ENCODE measurements at places on chromosomes 5 and 9.

DNA sequence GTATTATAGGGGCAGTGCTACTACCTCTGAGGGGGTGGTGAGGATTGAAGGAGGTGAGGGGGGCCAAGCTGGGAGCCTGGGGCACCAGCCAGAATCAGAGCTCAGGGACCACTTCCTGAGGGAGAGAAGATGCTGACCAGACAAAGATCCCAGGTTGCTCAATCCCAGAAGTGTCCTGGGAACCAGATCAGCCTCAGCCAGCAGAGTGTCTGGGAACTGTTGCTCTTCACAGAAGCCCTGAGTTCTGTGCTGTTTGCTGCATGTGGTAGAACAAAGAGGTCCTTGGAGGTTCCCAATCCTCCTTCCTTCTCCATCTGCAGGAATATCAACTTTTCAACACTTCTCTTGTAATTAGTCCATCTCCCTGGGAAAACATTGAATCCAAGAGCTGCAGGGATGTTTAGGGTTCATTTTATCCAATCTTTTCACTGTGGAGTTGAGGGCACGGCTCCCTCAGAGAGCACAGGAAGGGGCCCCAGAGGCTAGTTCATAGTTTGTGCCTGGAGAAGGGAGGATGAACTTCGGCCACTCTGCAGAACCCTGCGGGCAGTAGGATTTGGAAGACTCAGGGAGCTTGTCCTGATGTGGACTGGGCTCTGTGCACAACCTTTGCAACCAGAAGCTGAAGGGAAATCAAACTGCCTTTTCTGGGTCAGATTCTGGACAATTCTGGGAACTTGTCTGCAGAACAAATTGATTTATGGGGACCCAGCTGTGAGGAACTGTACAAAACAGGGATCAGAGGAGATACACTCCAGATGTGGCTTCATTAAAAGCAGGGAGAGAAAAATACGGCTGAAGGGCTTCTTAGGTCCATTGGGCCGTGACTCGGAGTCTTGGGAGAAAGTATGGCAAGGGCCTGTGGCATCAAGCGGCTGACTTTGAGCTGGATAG, 57.1 kb downstream of the GALNT12 start:
- no peak for DNase-seq

GRCh38 chr9:105098370-105098769, 146.1 kb upstream of the SLC44A1 start:
- no peak for DNase-seq

DNA sequence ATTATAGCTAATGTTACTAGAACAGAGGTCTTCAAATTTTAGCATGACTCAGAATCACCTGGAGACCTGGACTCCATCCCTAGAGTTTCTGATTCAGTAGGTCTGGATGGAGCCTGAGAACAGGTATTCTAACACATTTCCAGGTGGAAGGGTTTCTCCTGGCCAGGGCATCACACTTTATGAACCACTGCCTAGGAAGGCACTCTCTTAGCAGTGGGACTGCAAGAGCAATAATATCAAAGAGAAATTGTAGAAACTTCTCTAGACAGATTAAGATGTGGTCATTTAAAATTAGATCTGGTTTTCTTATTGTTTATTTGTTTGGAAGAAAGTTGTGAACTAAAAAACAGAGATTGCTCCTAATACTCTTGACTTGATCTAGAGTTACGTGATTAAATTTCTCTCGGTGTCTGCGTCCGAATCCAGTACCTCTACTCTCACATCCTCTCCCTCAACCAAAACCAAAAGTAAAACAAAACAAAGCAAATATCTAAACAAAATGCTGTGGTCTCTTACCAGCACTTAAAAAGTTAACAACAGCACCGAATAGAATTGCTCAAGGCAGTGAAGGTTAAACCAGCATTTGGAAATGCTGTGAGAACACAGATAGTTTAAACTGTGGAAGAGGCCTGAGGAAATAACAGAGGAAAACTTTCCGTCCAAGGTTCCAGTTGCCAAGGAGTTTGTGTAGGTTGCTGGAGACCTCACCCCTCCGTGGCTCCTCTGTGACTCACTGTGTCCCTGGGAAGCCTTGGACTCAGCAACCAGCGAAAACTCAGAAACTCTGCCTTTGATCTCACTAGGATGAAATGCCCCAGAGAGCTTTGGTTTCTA, 193.4 kb downstream of the ARRDC3 start:
- DNase-seq = no peak

GRCh38 chr9:73689051-73689870, 537.6 kb downstream of the ANXA1 start:
- no peak for DNase-seq

DNA sequence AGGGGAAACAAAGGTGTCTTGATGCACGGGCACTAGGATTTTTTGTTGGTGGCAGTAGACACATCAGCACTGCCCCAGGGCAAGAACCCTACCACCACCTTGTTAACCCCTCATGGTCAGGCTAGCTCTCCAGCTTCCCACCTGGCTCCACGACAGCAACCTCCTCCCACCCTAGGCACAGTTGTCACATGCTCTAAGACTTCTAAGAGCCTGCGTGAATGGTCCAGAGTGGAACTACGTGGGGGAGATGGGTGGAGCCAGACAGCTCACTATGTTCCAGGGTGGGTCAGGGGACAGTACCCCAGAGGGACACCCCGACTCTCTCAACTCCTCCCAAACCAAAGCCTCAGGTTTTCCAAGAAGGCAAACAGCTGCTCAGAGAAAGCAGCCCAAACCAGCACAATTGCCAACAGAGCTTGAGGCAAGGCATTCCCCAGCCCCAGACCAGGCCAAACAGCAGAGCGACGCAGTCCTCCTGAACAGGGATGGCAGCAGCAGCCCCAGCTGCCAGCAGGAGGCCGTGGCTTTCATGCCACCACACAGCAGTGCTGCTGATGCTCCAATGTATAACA, 78.0 kb downstream of the NRG2 start:
- no peak for DNase-seq

DNA sequence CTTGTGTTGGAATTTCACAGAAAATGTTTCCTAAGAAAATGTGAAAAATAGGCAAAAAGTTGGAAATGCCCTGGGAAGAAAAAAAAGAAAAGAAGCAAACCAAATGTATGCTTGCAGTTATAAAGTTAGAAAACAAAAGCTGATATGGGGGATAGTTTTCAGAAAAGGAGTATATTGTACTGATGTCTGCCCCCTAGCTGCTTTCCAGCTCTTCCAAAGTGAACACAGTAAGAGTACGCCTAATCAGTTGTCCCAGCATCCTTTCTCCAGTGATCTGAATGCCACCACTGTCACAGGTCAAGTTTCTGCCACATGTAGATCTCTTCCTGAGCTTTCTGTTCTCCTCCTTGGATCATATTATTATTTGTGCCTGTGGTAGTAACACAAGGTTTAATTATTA, 5.8 kb downstream of the TYRP1 start:
- DNase-seq = no peak

DNA sequence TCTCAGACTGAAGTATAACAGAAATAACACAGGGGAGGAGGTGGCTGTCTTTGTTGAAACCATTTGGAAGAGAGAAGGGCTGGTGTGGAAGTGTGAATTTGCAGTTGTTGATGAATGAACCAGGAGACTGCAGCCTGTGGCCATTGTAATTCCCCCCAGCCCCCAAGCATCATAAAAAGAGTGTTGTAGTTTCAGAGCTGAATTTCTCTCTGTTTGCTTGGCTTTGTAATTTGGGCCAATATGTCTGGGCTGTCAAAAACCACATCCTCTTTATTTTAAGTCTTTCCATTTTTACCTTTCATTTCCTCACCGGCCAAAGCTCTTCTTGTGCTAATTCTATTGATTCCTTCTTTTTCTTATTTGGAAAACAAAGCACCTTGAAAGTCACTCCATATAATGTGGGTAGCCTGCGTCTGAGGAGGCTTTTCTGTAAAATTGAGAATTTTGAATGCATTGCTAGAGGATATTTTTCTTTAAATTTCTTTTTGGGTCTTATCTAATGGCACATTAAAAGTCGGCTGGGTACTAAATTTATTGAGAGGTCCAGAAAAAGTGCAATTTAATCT, 383.3 kb downstream of the OSTF1 start:
- DNase-seq = no peak

DNA sequence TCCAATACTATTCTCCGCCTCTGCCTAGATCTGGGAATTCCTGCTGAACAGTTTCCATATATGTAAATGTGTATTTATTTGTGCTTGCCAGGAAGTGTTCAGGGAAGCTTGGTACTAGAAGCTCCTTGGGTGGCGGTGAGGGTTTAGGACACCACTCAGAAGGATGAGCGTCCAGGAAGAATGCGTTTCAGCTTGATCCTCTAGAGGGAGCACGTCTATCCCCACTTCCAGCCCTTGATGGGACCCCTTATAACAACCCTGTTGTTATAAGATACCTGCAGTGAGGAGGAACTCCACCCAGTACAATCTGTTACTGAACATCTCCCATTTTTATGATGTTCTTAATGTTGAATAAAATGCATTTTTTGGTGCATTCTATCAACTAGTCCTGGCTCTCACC, 88.9 kb downstream of the CYFIP2 start:
- no peak for DNase-seq

DNA sequence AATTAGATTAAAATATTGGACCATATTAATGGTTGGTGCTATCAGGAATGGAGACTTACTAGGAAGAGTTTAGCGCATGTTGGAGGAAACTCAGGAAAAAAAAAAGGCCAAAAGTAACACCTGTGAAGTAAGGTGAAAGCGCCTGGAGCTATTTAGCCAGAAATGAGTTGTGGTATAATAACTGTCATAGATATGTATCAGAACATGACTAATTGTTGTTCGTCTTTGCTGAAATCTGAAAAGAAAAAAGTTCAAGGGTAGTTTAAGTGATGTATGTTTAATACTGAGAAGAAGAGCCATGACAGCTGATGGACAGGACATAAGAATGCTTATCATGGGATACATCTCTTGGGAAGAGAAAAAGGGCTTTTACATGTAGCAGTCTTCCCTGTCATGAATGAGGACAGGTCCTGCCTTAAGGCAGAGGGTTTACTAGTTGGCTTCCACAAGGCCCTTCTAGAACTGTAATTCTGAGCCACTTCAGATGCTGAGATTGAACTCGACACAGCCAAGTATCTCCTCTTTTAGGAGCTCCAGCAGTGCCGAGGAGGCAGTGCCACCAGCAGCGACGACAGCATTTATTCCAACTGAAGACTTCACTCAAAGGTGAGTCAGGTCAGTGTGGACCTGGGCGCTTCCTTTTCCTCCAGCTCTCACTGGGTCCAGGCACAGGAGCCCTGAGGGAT, 940 bp upstream of the CAMK4 start:
- no peak for DNase-seq

DNA sequence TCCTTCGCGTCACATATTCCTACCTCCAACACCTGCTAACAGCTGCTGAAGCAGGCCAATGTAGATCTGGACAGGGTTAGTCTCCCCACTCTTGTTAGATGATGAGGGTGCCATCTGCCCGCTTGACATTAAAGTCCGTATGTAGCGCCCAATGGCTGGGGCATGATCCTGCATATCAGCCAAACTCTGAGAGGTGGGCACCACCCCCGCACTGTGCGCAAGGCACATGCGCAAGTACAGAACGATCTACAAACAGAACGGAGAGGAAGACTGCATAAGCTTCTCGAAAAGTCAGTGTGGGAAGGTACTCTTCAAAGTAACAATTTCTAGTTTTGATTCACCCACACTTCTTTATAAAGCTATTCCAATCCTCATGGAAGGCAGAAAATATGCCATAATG, 69.8 kb downstream of the ECPAS start:
- DNase-seq = no peak

GRCh38 chr5:133116601-133117000, 64.8 kb downstream of the HSPA4 start:
- DNase-seq = peak; percentile 25

GRCh38 chr5:134547579-134547978, 22.1 kb downstream of the JADE2 start:
- no peak for DNase-seq

- no peak for DNase-seq
Observed at GRCh38 chr5:153490118-153491037, at the start of gene GRIA1. TSS of gene GRIA1 (plus strand) at chr5:153490670.

DNA sequence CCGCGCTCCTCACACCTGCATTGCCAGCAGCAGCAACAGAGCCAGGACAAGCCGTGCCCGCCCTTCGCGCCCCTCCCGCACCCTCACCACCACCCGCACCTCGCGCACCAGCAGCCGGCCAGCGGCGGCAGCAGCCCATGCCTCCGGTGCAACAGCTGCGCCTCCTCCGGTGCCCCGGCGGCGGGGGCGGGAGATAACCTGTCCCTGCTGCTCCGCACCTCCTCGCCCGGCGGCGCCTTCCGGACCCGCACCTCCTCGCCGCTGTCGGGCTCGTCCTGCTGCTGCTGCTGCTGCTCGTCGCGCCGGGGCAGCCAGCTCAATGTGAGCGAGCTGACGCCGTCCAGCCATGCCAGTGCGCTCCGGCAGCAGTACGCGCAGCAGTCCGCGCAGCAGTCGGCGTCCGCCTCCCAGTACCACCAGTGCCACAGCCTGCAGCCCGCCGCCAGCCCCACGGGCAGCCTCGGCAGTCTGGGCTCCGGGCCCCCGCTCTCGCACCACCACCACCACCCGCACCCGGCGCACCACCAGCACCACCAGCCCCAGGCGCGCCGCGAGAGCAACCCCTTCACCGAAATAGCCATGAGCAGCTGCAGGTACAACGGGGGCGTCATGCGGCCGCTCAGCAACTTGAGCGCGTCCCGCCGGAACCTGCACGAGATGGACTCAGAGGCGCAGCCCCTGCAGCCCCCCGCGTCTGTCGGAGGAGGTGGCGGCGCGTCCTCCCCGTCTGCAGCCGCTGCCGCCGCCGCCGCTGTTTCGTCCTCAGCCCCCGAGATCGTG, 517 bp downstream of the KCNN2 start:
- no peak for DNase-seq

- DNase-seq = no peak
Observed at GRCh38 chr9:136997830-136998234, 1.5 kb upstream of the CLIC3 start.

DNA sequence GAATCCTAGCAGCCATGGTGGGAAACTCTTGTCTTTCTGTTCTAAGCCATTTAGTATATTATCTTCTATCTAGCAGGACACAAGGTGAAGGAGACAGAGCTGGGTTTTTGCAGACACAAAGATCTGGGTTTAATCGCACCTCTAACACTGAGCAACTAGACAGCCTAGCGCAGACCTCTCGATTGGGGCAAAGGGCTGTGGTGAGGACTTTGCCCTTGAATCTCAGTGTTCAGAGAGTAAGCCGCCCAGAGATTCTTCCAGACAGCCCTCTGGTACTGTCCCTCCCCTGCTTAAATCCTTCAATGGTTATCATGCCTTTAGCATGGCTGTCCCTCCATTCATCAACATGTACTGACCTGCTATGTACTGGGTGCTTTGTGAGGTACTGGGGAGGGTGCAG, 128.1 kb downstream of the CRB2 start:
- DNase-seq = no peak

GRCh38 chr5:153565822-153566221, 75.4 kb downstream of the GRIA1 start:
- no peak for DNase-seq

- DNase-seq = no peak
Observed at GRCh38 chr5:176579323-176579722, 30.2 kb downstream of the CDHR2 start.

- no peak for DNase-seq
Observed at GRCh38 chr9:116482740-116483139, 204.4 kb upstream of the TRIM32 start.

- DNase-seq = no peak
Observed at GRCh38 chr9:113531919-113532808, 68.6 kb downstream of the RGS3 start.
